MG63 (cell line): ENCODE measurements at places on chromosomes 12 and 14. TPM values are rescaled to one million over a fixed set of nuclear protein-coding genes. Genes with fewer than 3 reads are reported as not detected.

- DNase-seq: no peak
These were observed 11.3 kb upstream of the STAC3 start for GRCh38 chr12:57262126-57262822.

DNA sequence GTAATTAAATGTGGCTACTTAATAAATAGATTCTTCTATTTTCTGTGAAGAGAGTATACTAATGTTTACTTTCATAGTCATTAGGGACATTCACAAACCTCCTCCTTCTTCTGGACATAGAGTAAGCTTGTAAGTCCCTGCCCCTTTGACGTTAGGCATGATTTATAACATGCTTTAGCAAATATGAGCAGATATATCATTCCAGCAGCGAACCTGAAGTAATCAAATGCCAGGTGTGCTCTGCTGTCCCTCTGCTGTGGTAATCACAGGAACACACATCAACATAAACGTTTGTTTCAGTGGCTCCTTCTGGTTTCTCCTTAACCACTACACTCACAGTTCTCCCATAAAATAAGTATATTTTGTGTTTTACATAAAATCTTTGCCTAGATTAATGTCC lies 961.8 kb downstream of the FLRT2 start:
- DNase-seq: no peak

DNA sequence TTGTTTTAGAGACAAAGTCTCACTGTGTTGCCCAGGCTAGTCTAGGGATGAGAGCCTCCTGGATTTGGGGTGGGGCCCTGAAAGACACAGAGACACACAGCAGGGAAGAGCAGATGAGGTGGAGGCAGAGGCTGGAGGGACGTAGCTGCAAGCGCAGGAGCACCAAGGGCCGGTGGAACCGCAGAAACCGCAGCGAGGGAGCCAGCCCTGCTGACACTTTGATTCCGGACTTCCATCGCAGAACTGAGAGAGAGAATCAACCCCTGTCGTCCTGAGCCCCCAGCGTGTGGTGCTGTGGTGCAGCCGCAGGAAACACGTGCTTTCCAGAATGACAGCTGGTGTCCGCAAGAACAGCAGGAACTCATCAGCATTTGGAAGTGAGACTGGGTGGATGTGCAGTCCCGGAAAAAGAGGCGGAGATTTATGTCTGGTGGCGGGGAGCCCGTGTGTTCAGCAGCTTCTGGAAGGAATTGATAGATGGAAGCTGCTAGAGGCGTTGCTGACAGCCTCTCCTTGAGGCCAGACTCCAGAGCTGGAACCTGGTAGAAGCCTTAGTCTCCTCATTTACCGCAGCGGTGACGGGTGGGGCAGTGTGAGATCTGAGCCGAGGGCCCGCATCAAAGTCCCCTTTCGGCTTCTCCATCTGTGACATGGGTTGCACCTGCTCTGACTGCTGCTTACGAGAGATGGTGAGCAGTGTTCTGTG lies 21.9 kb upstream of the KLC1 start:
- peak; percentile 75 for DNase-seq

GRCh38 chr12:39723831-39724230 lies 104.2 kb upstream of the ABCD2 start:
- peak; percentile 90 for DNase-seq

DNA sequence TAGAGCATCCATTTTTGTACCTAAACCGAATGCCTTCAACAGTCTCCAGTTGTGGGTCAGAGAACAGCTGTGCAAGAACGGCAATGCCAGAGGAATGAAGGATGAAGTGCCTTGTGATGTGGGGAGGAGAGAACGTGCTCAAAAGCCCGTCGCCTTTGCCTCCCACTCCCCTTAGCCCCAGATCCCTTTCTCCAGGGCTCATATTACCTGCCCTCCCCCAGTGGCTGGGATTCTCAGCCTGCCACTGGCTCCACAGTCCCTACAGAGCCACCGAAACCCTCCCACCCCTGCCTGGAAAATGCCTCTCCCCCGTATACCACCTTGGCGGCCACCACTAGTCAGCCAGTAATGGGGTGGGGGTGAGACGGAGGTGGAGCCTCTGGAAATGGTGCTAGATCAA lies 158.5 kb downstream of the ZFP36L1 start:
- DNase-seq: no peak

DNA sequence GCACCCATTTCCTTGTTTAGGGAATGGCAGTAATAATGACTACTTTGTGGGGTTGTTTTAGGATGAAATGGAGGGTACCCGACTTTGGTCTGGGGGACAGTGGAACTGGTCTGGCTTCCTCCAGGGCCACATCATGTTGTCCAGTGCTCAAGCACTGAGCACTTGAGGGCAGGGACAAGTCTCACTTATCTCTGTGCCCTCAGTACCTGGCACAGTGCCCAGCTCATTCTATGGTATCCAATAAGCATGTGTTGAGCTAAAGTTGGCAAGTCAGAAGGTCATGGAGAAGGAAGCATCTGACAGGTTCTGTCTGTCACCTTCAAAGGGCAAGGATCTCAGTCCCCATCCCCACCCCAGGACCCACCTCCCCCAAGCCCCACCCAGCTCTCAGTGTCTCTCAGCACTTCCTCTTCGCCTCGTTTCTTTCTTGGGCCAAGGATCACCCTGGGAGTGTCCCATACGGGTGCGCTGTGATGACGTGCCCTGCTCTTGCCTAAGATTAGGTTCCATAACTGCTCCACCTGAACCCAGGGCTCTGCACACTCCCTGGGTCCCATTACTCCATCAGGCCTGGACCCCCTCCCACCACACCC lies 24.3 kb upstream of the TMEM106C start:
- no peak for DNase-seq

DNA sequence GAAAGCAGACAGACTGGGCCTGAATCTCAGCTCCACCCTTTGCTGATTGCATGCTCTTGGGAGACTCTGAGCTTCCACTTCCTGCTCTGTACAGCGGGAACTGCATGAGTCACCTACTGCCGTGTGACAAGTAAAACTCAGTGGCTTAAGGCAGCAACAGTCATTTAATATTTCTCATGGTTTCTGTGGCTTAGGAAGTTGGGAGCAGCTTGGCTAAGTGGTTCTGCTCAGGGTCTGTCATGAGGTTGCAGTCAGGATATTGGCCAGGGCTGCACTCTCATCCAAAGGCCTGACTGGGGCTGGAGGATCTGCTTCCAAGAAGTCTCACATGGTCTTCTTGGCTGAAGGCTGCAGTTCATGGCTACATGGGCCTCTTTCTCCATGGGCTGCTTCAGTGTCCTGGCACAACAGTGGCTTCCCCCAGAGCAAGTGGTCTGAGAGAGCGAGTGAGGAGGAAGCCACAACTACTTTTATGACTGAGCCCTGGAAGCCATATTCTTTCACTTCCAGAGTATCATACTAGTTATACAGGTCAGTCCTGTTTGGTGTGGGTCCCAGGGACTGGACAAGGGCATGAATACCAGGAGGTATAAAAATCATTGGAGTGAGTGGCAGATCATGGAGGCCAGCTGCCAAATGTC lies 49.7 kb downstream of the FAM222A start:
- DNase-seq: peak; percentile 59

DNA sequence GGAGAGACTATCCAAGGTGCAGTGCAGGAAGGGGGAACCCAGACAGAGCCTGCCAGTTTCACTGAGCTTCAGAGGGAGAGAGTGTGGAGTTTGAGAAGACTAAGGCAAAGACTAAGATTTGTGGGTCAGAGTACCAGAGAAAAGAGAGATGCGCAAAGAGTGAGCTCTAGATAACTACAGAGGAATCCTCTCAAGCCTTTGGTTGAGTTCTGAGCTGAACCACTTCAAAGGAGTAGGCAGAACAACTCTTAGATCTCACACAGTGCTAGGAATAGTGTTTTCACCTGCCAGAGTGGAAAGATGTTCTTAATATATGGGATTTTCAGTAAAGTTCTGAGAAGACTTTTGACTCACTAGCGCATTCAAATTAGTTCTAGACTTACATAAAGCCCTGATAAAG lies 10.7 kb upstream of the M6PR start:
- no peak for DNase-seq

DNA sequence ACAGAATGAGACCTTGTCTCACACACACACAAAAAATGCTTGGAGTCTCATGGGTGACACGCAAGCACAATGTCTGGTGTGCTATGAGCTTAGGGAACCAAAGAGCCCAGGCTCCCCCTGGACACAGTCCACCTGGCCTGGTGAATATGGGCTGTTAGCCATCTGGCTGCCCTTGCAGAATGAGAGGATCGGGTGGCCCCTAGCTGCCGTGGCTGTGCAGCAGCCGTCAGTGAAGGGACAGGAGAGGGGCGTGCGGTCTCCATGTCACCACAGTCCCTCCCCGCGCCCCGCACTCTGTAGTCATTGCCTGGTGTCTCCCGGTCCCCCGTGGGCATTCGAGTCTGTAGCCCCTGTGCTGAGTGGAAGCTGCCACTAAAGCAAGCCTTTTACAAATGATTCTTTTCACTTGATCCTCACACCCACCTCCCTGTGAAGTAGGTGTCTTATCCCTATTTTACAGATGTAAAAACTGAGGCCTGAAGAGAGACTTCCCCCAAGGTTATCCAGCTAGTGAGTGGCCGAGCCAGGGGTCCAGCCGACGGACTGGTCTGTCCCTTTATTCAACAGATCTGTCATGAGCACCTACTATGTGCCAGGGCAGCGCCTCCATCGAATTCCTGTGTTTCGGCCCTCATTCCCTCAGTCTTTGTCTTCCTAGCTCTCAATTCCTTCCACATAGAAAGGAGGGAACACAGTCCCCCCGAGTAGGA lies 18.8 kb downstream of the MVK start:
- no peak for DNase-seq

Gene ARF3
- 77.7 and 79.1 TPM in 2 replicates for total RNA-seq

Gene FLRT2
- total RNA-seq: 0.22 and 2.5 TPM in 2 replicates

Gene MIP
- total RNA-seq: not detected in 2 replicates

Gene SPX
- total RNA-seq: 1.1 and 6.6 TPM in 2 replicates
